Sigmoid colon (tissue), 7 donors: ENCODE measurements at places on chromosomes 13 and 19. TPM values are rescaled to one million over a fixed set of nuclear protein-coding genes. Genes with fewer than 3 reads are reported as not detected.

F2RL3 gene
- polyA plus RNA-seq = 2.4 TPM

SLITRK1 gene
- not detected for polyA plus RNA-seq

PTH2 gene
- polyA plus RNA-seq = not detected

RYR1 gene
- under 0.01 TPM for polyA plus RNA-seq

GRCh38 chr19:39423258-39424086 lies 11.0 kb downstream of the PLEKHG2 start:
- H3K4me1 ChIP-seq = peaks cover 9% of the 10 kb centered on the region
- DNase-seq = peak; percentile 64
- H3K27me3 ChIP-seq = no peaks in the 10 kb centered on the region
- H3K4me3 ChIP-seq = no peak overlapping the region
- H3K36me3 ChIP-seq = peaks cover 51% of the 10 kb centered on the region

- no peaks in the 10 kb centered on the region for H3K36me3 ChIP-seq
- peak overlapping the region; percentile 52 for H3K4me3 ChIP-seq
- H3K4me1 ChIP-seq = no peaks in the 10 kb centered on the region
- no peak overlapping the region for H3K27ac ChIP-seq
- no peak for DNase-seq
Observed at GRCh38 chr19:1401889-1402217, 511 bp upstream of the GAMT start.

- DNase-seq = no peak
- no peaks in the 10 kb centered on the region for H3K27me3 ChIP-seq
- H3K4me1 ChIP-seq = no peaks in the 10 kb centered on the region
- H3K27ac ChIP-seq = no peak overlapping the region
- H3K36me3 ChIP-seq = peaks cover under 1% of the 10 kb centered on the region
Observed at GRCh38 chr19:38152461-38153379, 71.3 kb downstream of the DPF1 start.

DNA sequence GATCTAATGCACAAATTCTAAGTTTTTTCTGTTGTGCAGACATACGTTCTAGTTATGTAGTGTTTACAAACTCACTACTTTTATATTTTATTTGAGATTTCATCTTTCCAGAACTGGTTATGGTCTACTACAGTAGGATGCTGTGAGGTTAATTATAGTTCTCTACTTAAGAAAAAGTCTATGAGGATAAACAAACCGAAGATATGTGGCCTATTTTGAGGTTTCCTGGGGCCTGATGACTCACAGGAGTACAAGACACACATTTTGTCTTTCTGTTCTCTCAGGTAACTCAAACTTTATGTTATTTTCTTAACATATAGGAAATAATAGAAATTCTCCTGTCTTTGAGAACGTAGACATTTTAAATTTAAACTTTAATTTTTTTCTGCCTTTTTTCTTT lies 45.1 kb downstream of the PCDH20 start:
- no peaks in the 10 kb centered on the region for H3K4me1 ChIP-seq
- no peak overlapping the region for H3K27ac ChIP-seq
- DNase-seq = no peak
- no peaks in the 10 kb centered on the region for H3K36me3 ChIP-seq
- H3K27me3 ChIP-seq = no peaks in the 10 kb centered on the region

GRCh38 chr13:23087880-23088279 lies 92.9 kb upstream of the SGCG start:
- H3K4me3 ChIP-seq = no peak overlapping the region
- no peak for DNase-seq
- H3K27ac ChIP-seq = no peak overlapping the region
- no peaks in the 10 kb centered on the region for H3K27me3 ChIP-seq
- no peaks in the 10 kb centered on the region for H3K36me3 ChIP-seq

GRCh38 chr13:33379608-33380007 lies 94.1 kb upstream of the STARD13 start:
- H3K27ac ChIP-seq = no peak overlapping the region
- no peaks in the 10 kb centered on the region for H3K27me3 ChIP-seq
- H3K4me1 ChIP-seq = peaks cover 6% of the 10 kb centered on the region
- DNase-seq = no peak
- no peaks in the 10 kb centered on the region for H3K36me3 ChIP-seq

GRCh38 chr13:95195146-95195545 lies 106.1 kb downstream of the ABCC4 start:
- H3K4me3 ChIP-seq = no peak overlapping the region
- H3K27ac ChIP-seq = no peak overlapping the region
- DNase-seq = no peak
- H3K4me1 ChIP-seq = no peaks in the 10 kb centered on the region
- no peaks in the 10 kb centered on the region for H3K27me3 ChIP-seq
- no peaks in the 10 kb centered on the region for H3K36me3 ChIP-seq

GRCh38 chr19:13164343-13165161 lies 14.3 kb downstream of the IER2 start:
- no peaks in the 10 kb centered on the region for H3K27me3 ChIP-seq
- H3K4me1 ChIP-seq = peaks cover 47% of the 10 kb centered on the region
- peak; percentile 77 for DNase-seq
- peak overlapping the region; percentile 94 for H3K27ac ChIP-seq
- peak overlapping the region; percentile 47 for H3K4me3 ChIP-seq

- no peak overlapping the region for H3K27ac ChIP-seq
- no peak for DNase-seq
- no peaks in the 10 kb centered on the region for H3K27me3 ChIP-seq
- peaks cover 9% of the 10 kb centered on the region for H3K4me1 ChIP-seq
- no peak overlapping the region for H3K4me3 ChIP-seq
Observed at GRCh38 chr13:29754473-29754806, 96.0 kb downstream of the UBL3 start.

- H3K27me3 ChIP-seq = peaks cover 36% of the 10 kb centered on the region
- H3K27ac ChIP-seq = no peak overlapping the region
- H3K36me3 ChIP-seq = no peaks in the 10 kb centered on the region
- no peak for DNase-seq
- H3K4me3 ChIP-seq = no peak overlapping the region
- peaks cover 22% of the 10 kb centered on the region for H3K4me1 ChIP-seq
Observed at GRCh38 chr19:55451965-55452748, 9.1 kb upstream of the SHISA7 start.

GRCh38 chr13:26679411-26680122 lies 81.0 kb downstream of the GPR12 start:
- H3K36me3 ChIP-seq = peaks cover 32% of the 10 kb centered on the region
- no peaks in the 10 kb centered on the region for H3K27me3 ChIP-seq
- no peak overlapping the region for H3K4me3 ChIP-seq
- no peak overlapping the region for H3K27ac ChIP-seq
- no peak for DNase-seq
- no peaks in the 10 kb centered on the region for H3K4me1 ChIP-seq

GRCh38 chr13:98476106-98476505 lies 100.8 kb downstream of the STK24 start:
- H3K27me3 ChIP-seq = no peaks in the 10 kb centered on the region
- H3K4me1 ChIP-seq = peaks cover 63% of the 10 kb centered on the region

- no peak overlapping the region for H3K4me3 ChIP-seq
- no peaks in the 10 kb centered on the region for H3K36me3 ChIP-seq
- H3K4me1 ChIP-seq = no peaks in the 10 kb centered on the region
- no peaks in the 10 kb centered on the region for H3K27me3 ChIP-seq
- H3K27ac ChIP-seq = no peak overlapping the region
Observed at GRCh38 chr13:91045351-91046034, 302.0 kb upstream of the MIR17HG start.
